ENCODE measurements at places on chromosomes 2 and 18.
A peak's percentile ranks its signal among the peaks of the same experiment; 100 is the strongest.

DNA sequence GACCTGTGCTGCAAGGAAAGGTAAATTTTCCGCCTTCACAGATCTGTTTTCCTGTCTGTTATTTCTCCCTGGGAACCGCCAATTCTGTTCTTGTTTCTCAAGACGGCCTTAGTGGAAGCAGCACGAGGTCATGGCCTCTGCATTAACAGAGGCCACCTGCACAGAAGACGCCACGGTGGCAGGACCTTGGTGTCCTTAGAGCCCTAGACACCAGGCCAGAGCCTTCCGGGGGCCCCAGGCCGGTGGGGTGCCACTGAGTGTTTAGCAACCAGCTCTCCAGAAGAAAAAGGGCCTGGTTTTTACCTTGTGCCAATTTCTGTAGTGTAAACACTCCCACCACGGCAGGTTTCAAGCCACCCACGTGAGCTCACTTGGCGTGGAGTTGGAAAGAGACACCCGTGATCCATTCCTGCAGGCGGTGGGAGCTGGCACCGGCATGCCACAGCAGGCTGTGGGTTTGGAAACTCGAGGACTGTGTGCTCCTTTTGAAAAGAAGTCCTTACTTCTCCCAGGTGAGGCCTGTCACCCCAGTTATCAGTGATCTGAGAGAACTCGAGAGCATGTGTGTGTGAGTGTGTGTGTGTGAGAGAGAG lies 103.9 kb upstream of the HDAC4 start:
- DNase-seq, result no peak

DNA sequence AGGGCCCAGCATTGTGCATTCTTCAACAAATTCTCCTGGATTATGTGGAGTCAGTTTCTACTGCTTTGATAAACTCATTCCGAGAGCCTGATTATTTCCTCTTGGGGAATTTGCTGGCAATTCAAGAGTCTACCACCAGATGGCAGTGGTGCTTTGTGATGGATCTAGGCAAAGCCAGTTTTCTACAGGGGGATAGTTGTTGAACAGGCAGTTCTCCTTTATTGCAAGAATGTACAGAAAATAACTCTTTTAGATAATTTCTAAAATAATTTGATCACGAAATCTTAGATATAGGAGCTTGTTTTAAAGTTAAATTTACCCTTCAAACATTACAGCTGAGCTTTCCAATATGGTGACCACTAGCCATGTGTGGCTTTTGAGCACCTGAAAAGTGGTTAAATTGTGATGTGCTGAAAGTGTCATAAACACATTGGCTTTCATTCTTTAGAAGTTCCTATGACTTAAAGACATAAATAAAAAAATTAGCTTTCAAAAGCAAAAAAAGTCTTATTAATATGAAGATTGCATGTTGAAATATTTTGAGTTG lies 66.7 kb upstream of the HAAO start:
- peak; percentile 81 for DNase-seq

DNA sequence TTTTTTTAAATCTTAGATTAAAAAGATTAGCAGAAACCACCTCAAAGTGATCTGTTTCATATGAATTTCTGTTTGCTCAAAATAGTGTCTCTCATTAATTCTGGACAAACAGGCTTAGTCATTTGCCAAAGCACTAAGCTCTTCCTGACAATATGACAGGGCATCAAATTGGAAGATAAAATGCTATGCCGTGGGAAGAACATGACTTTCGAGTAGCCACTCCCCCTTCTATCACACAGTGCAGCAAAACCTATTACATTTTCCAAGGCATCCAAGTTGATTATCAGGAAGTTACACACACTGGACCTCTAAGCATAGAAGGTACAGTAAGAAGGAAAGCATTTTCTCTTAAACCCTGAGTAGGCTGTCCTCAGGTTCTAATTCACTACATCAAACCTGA lies 89.5 kb downstream of the STK39 start:
- DNase-seq, result no peak

DNA sequence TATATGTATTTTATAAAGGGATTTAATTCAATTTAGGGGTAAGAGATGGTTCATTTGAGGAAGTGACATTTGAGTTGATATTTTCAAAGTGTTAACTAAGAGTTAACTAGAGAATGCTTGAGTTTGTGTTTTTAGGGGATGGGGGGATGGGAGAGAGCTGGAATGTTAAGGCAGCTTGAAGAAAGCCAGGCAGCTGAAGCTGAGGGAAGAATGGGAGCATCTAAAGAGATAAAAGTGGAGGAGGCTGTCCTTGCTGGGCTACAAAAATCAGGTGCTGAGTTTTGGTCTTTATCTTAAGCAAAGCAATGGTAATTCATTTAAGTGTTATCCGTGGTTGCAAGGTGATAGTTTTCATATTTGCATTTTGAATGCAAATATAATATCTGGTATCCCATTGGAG lies 9.2 kb downstream of the CHST9 start:
- DNase-seq, result peak; percentile 17

DNA sequence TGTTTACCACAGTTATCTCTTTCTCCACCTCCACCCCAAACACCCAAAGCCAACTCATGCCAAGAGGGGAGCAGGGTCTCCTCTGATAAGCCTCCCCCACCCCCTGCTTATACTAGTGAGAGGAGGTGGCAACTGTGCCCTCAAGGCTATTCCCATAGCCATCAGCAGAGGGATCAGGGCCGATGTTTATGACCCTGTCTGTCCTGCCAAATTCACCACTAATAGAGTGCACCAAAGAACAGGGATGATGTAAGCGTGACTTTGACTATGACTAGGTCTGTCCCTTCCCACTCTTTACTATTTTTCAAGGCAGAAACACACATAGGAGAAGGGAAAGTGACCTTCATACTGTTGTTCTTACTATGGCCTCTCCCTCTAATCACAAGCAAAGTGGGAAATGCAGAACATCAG lies 74.6 kb downstream of the CLHC1 start:
- no peak for DNase-seq

- no peak for DNase-seq
These were observed 458 bp upstream of the TFPI start for GRCh38 chr2:187554704-187555082.

DNA sequence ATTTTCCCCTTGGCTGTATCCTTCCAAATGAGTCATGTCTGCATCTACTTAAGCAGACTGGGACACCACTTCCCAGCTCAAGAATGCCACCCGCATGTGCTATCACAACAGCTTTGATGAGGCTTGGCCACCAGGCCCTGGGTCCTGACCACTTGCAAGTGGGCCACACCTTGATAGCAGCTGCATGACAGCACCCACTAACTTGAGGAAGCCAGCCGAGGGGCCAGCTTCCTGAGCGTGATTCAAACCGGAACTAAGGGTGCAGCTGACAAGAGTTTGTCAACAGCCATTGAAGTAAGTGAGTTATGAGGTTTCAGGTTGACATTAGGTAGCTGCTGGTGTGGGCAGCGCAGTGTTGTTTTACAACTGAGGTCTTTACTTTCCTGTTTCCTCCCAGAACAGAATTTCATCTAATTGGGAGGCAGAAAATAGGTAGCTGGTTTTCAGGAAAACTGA lies 54.4 kb downstream of the EPHA4 start:
- DNase-seq, result no peak

GRCh38 chr2:204321910-204322751 lies 223.1 kb upstream of the PARD3B start:
- no peak for DNase-seq

DNA sequence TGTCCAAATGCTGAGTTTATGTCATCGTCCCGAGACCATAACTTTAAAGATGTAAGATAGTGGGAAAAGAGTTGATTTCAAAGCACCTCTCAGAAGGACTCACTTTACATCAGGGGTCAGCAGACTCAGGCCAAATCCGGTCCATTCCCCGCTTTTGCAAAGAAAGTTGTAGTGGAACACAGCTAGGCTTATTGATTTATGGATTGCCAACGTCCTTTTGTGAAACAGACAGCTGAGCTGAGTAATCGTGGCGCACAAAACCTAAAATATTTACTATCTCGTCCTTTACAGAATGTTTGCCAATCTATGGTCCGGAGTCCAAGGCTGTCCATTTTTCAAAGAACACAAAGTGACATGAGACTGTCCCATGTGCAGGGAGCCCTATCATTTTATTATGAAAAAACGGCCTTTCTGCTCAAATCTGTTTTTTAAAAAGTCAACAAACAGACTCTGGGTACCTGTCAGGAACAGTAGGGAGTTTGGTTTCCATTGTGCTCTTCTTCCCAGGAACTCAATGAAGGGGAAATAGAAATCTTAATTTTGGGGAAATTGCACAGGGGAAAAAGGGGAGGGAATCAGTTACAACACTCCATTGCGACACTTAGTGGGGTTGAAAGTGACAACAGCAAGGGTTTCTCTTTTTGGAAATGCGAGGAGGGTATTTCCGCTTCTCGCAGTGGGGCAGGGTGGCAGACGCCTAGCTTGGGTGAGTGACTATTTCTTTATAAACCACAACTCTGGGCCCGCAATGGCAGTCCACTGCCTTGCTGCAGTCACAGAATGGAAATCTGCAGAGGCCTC lies at the start of gene IL1RN:
Gene IL1RN, plus strand, starts transcription at position 754 of the 801 bp plus-strand sequence. Its CDS starts 27 bp downstream, at position 781.
- no peak for DNase-seq

Data from ELF-1 (cell line).